ENCODE measurements at places on chromosomes 12 and 14. TPM values are rescaled to one million over a fixed set of nuclear protein-coding genes. Genes with fewer than 3 reads are reported as not detected.

LGR5 gene
- total RNA-seq: 0.09 TPM

OR5AU1 gene
- total RNA-seq: not detected

DNA sequence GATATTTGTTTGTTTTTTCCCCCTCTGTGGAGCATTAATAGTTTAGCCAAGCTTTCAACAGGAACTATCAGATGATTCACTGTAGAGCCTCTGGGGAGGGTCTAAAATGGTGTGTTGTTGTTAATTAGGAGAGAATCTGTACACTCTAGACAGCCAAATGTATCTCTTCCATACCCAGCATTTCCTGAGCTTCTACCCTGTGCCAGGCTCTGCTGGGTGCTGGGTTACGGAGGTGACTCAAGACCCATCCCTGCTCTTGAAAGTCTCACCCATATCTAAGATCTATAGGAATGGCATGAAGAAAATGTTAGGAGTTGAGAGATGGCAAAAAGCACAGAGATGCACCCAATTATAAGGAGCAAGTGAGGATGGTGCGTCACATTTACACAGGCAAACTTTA is 245.8 kb downstream of the C12orf75 start:
- H3K27me3 ChIP-seq: no peaks in the 10 kb centered on the region
- H3K4me3 ChIP-seq: no peak overlapping the region
- no peaks in the 10 kb centered on the region for H3K36me3 ChIP-seq
- H3K4me1 ChIP-seq: no peaks in the 10 kb centered on the region

CDKN3 gene
- 45.9 TPM for total RNA-seq

- H3K4me1 ChIP-seq: peaks cover 6% of the 10 kb centered on the region
- H3K4me3 ChIP-seq: no peak overlapping the region
- H3K27me3 ChIP-seq: no peaks in the 10 kb centered on the region
- no peak for DNase-seq
- no peaks in the 10 kb centered on the region for H3K36me3 ChIP-seq
- H3K27ac ChIP-seq: no peak overlapping the region
These were observed 211.0 kb upstream of the GARIN6 start for GRCh38 chr12:99436584-99436983.

DNA sequence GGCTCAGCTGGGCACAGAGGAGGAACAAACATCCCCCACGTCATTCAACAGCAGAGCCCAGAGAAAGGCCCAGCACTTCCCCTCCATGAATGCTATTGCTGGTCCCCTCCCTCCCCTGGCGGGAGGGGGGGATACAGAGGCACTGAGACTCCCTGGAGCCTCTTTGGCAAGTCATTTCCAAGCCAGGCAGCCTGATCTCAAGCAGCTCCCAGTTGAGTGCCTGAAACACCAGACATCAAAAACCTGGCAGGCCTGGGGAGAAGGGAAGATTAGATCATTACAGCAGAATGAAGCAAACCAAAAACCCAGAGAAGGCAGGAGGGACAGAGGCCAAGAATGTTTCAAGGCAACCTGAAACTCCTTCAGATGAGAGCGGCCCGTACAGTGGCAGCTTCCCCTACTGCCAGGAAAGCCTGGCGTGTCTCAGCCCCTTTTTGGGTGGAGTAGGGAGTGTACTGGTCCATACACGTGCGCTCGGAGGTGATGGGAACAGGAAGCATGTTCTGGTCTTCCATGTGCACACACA is 92.1 kb downstream of the LRRC74A start:
- H3K27ac ChIP-seq: no peak overlapping the region
- peaks cover 29% of the 10 kb centered on the region for H3K4me1 ChIP-seq
- no peak overlapping the region for H3K4me3 ChIP-seq
- H3K27me3 ChIP-seq: no peaks in the 10 kb centered on the region
- H3K36me3 ChIP-seq: no peaks in the 10 kb centered on the region
- DNase-seq: no peak

- no peaks in the 10 kb centered on the region for H3K27me3 ChIP-seq
- H3K4me1 ChIP-seq: no peaks in the 10 kb centered on the region
- no peak overlapping the region for H3K4me3 ChIP-seq
- H3K36me3 ChIP-seq: no peaks in the 10 kb centered on the region
- no peak overlapping the region for H3K27ac ChIP-seq
These were observed 48.5 kb downstream of the CYP46A1 start for GRCh38 chr14:99732436-99733210.

SERPINA12 gene
- not detected for total RNA-seq

MYO1H gene
- total RNA-seq: 0.11 TPM

KLRK1 gene
- not detected for total RNA-seq

- H3K4me1 ChIP-seq: no peaks in the 10 kb centered on the region
- H3K36me3 ChIP-seq: peaks cover 32% of the 10 kb centered on the region
These were observed 19.9 kb downstream of the PLBD2 start for GRCh38 chr12:113378291-113378690.

DNA sequence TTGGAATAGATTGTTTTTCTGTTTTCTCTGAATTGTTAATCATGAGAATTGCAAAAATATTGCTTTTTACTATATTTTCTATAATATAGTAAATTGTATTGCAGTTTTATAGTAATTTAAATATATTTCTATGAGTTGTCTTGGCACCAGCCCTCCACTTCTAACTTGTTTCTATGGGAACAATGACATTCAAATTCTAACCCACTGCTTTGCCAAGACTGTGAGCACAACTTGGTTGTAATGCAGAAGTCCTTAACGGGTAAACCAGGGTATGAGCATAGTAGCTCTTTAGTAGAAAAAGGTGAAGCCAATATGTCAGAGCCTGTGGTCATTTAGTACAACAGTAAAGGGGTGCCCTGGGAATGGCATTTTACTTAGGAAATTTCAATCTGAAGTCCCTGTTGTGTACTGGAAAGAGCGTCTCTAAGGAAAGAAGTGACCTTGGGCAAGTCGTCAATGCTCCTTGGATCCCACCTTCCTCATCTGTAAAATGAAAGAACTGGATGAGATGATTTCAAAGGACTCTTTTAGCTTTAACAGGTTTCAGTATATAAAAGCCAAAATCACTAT is 283.3 kb downstream of the ATP23 start:
- H3K36me3 ChIP-seq: no peaks in the 10 kb centered on the region
- no peak for DNase-seq
- no peak overlapping the region for H3K4me3 ChIP-seq
- H3K27me3 ChIP-seq: no peaks in the 10 kb centered on the region

DNA sequence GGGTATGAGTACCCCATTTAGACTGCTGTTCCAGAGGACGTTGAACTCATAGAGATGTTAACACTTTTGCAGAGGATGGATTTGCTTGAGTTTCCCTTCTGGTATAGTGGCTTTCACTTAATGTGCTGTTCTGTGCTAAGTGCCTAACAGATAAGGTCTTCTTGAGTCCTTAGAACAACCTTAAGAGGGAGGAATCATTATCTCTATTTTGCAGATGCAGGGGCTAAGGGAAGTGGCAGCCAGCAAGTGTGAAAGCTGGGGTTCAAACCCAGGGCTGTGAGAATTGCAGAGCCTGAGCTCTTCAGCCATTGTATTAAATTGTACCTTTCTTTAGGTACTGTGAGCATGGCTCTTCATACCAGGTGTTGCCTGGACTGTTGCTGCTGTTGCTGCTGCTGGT is 122.1 kb upstream of the NRXN3 start:
- H3K4me1 ChIP-seq: no peaks in the 10 kb centered on the region
- H3K4me3 ChIP-seq: no peak overlapping the region
- no peak for DNase-seq
- no peaks in the 10 kb centered on the region for H3K27me3 ChIP-seq
- no peaks in the 10 kb centered on the region for H3K36me3 ChIP-seq
- no peak overlapping the region for H3K27ac ChIP-seq

- peaks cover 24% of the 10 kb centered on the region for H3K36me3 ChIP-seq
- no peak for DNase-seq
- no peak overlapping the region for H3K4me3 ChIP-seq
- H3K4me1 ChIP-seq: no peaks in the 10 kb centered on the region
- H3K27me3 ChIP-seq: no peaks in the 10 kb centered on the region
These were observed 122.2 kb downstream of the NTS start for GRCh38 chr12:85996280-85996679.

HOXC10 gene
- not detected for total RNA-seq

GRCh38 chr12:70876952-70877351 is 43.6 kb downstream of the PTPRR start:
- no peak overlapping the region for H3K27ac ChIP-seq
- no peak overlapping the region for H3K4me3 ChIP-seq
- no peaks in the 10 kb centered on the region for H3K4me1 ChIP-seq
- no peak for DNase-seq

DNA sequence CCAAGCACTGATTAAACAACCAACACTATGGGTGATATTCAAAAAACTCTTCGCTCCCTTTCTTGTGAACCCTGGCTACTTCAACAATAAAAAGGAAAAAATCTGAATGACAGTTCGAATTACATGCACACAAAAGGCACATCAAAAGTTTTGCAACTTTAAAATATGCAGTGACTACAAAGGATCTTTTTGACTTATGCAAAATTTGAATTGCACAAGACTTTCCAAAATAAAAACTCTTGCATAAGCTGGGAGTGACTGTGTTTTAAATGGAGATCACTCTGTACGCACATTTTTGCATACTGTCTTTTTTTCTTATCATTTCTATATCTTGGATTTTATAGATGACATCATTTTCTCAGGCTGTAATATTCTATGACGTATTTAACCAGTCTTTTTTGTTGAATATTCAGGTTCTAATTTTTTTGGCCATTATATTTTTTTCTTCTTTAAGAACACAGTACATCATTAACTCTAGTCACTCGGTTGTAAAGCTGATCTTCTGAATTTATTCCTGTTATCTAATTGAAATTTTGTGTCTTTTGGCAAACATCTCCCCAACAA is 667.6 kb upstream of the TBX3 start:
- H3K36me3 ChIP-seq: no peaks in the 10 kb centered on the region
- no peak for DNase-seq
- no peak overlapping the region for H3K4me3 ChIP-seq
- H3K4me1 ChIP-seq: no peaks in the 10 kb centered on the region
- no peaks in the 10 kb centered on the region for H3K27me3 ChIP-seq
- no peak overlapping the region for H3K27ac ChIP-seq

NPFF gene
- total RNA-seq: not detected

SDR9C7 gene
- not detected for total RNA-seq

HRK gene
- total RNA-seq: 2.6 TPM

DNA sequence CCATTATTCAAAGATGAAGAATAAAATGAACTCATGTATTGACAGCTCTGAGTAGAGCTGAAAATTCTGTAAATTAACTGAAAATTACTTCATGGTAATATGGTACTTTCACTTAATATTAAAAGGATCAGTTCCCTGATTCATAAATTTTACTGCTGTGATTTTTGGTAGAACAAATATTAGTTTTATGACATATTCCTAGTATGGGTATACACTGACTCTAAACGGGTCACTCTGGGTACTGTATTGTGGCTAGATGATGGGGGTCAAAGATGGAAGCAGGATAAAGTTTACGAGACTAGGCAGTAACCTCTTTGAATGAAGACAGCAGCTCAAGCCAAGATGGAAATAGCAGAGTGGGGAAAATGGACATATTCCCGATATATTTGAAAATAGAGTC is 135.5 kb downstream of the NUAK1 start:
- no peak overlapping the region for H3K4me3 ChIP-seq
- no peaks in the 10 kb centered on the region for H3K27me3 ChIP-seq
- H3K4me1 ChIP-seq: no peaks in the 10 kb centered on the region
- no peak overlapping the region for H3K27ac ChIP-seq

GRCh38 chr12:116143909-116144308 is 133.6 kb downstream of the MED13L start:
- H3K27ac ChIP-seq: no peak overlapping the region
- no peak for DNase-seq
- H3K4me1 ChIP-seq: peaks cover 10% of the 10 kb centered on the region
- H3K27me3 ChIP-seq: no peaks in the 10 kb centered on the region

PDZRN4 gene
- total RNA-seq: not detected

All from H9 (cell line).